Kasumi-1 (cell line): ENCODE measurements at places on chromosomes 11 and 22.
A peak's percentile ranks its signal among the peaks of the same experiment; 100 is the strongest.

GRCh38 chr11:75872887-75873416 lies 57.9 kb downstream of the UVRAG start:
- DNase-seq, result peak; percentile 26

GRCh38 chr11:74468058-74468457 lies 709 bp upstream of the KCNE3 start:
- DNase-seq, result no peak

DNA sequence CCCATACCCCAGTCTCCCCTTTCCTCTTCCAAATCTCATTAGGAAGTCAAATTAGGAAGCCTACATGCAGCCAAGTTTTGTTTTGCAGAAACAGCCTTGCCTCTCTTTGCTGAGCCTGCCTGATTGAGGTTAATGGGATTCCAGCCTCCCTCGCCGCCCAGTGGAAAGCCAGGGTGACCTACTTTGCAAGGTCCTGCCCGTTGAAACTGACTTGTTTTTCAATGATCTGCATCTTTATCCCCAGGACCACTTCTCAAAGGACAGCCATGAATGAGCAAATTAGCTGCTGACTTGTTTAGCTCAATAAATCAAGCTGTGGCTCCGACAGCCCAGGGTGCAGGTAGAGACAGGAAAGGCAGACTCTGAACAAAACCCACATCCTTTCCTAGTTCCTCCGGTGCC lies 110.4 kb downstream of the RRAS2 start:
- no peak for DNase-seq

DNA sequence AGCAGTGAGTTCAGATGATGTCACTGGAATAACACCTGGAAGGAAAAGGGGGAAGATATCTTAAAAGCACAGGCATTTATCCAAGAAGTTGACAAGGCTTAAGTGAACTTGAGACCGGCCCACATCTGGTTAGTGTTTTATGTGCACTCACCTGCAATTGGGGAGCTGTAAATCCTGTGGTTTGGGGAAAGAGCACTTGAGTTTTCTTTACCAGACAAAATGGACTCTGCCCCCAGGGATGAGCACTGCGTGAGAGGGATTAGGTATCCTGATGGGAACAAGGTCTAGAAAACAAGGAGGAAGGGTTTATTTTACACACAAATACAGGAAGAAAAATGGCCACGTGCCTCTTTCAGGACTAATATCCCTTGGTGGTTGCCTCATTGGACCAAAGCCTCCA lies 15.2 kb downstream of the E2F8 start:
- DNase-seq, result no peak

DNA sequence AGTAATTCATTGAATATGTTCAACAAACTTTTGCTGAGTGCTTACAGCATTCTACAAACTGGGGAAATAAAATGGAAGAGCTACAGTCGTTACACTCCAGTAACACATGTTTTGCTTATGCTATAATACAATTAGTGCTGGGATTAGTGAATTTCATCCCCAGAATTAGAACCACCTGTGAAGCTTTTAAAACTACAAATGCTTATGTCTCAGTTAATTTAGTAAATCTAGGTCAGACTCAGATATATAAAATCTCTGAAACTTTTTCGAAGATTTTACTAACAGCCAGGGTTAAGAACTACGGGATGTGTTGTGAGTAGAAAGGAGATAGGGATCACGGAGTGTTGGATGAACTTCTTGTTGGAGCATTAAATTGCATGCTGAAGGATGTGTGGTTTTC lies 33.7 kb upstream of the EED start:
- DNase-seq, result no peak

DNA sequence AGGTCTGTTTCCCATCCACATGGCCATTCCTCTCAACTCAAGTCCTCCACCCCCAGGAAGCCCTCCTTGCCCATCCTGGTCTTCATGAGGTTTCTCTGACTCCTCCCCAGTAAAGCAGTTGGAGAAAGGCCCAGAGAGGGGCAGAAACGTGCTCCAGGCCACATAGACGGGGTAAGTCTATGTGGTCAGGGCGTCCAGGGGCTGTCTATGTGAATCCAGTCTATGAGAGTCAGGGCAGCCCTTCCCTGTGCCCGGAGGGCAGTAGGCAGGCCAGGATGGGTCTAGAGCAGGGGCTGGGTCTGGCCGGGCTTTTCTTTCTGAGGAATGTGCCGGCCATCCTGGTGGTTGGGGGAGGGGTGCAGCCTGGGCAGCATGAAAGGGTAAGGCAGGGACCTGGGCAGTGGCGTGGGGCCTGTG lies 11.7 kb downstream of the GUCD1 start:
- no peak for DNase-seq

- DNase-seq, result no peak
These were observed 588.5 kb upstream of the ARHGAP42 start for GRCh38 chr11:100098560-100098959.

- no peak for DNase-seq
These were observed 21.6 kb downstream of the LRFN4 start for GRCh38 chr11:66878474-66878873.

DNA sequence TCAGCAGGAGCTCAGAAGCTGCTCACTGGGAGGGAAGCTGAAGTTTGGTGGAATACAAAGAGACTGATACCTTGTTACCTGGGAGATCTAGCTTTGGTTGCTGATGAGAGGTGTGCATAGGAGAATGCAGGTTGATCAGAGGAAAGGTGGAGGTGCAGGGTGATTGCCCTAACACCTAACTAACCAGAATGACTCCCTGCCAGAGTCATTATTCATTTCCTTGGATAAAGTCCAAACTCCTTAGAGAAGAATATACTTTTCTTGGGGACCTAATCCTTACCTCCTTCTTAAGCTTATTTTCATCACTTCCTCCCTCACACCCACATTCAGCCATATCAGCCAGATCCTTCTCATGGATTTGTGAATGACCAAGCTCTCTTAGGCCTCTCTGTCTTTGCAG lies 814.2 kb upstream of the TENM4 start:
- DNase-seq, result no peak

- no peak for DNase-seq
These were observed 98.5 kb downstream of the SMCO4 start for GRCh38 chr11:93444617-93445073.

DNA sequence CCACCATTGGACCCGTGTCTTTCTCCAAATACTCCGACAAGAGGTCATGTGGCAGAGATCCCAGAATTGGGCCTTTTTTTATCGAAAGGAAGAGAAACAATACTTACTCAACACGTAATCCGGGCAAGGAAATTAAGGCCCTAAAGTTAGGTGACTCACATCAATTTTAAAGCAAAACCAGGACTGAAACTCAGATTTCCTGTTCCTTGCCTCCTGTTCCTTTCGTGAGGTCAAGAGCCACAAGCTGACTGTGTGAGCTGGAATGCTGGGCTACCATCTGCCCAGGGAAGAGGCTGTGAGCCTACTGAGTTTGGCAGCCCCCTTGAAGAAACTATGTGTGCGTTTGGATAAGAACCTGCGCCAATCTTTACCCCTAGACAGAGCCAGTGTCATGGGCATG lies 27.1 kb upstream of the MRGPRX2 start:
- no peak for DNase-seq

GRCh38 chr11:123178186-123178585 lies 16.9 kb downstream of the CLMP start:
- DNase-seq, result no peak

DNA sequence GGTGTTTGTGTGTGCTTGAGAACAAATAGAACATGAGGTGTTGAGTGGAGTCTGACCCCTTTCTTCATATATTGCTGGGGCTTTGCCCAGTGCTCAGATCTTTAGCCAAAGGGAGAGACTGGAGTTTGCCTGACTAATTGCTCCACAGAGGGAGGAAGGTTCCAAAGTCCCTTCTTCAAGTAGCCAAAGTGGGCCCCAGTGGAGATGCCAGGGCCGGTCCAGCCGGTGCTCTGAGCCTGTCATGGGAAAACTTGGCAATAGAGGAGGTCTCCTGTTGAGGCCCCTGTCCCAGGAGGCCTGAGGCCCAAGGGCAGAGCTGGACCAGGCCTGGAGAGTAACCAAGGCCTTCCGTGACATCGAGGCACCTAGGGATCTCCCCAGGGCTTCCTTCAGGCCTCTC lies 112.3 kb downstream of the DSCAML1 start:
- no peak for DNase-seq

GRCh38 chr11:22543261-22543660 lies 82.4 kb downstream of the FANCF start:
- DNase-seq, result no peak

GRCh38 chr22:45553351-45554039 lies 50.8 kb downstream of the FBLN1 start:
- DNase-seq, result peak; percentile 57
